ENCODE measurements at places on chromosomes 6 and 20. TPM values are rescaled to one million over a fixed set of nuclear protein-coding genes. Genes with fewer than 3 reads are reported as not detected.

GRCh38 chr6:10510592-10511367, 10.4 kb upstream of the GCNT2 start:
- peak; percentile 15 for DNase-seq

DNA sequence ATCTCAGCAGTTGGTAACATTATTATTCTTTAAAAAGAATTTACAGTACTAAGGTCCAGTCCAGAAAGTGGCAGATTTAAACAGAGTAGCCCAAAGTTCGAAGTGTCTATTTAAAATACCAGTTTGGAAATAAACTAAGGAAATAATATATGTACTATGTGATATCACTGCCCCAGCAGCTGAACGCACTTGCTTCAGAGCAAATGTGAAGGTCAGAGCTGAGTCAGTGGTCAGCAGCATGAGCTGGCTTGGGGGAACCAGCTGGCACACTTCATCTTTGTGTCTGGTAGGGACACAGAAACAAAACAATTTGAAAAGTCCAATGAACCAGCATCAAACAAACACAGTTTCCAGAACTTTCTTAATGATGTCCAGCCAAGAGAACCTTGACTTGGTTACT, 15.4 kb downstream of the TMEM14B start:
- peak; percentile 82 for DNase-seq

DNA sequence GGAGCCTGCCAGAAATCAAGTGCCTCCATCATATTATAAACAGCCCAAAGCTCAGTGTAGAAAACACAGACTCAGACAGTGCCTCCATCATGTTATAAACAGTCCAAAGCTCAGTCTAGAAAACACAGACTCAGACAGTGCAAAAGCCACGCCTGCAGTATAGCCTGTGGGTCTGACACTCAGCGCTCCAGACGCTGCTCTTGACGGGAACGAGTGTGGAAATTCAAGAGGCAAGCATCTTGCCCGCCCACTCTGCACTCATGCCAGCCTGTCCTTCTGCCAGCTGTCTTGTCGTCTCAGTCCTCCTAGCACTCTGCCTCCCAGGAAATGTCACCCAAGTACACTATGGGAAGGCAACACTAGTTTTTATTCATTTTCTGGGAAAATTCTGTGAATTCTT, 274.2 kb upstream of the CDH4 start:
- no peak for DNase-seq

- peak; percentile 77 for DNase-seq
These were observed 29.3 kb upstream of the TBC1D7 start for GRCh38 chr6:13357551-13358075.

DNA sequence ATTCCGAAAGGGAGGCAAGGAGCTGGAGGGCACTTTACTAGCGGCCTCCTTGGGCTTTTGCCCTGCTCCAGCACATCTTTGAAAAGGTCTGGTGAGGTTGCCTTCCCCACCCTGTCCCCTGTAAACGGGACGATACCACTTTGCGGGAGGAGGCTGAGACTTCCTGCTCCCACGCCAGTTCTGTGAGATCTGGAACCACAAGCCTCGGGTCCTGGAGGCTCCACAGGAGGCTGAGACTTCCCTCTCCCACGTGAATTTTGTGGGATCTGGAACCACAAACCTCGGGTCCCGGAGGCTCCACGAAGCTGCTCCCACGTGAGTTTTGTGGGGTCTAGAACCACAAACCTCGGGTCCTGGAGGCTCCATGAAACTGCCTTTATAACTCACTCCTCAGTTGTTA, 209.3 kb downstream of the DLL1 start:
- no peak for DNase-seq

DNA sequence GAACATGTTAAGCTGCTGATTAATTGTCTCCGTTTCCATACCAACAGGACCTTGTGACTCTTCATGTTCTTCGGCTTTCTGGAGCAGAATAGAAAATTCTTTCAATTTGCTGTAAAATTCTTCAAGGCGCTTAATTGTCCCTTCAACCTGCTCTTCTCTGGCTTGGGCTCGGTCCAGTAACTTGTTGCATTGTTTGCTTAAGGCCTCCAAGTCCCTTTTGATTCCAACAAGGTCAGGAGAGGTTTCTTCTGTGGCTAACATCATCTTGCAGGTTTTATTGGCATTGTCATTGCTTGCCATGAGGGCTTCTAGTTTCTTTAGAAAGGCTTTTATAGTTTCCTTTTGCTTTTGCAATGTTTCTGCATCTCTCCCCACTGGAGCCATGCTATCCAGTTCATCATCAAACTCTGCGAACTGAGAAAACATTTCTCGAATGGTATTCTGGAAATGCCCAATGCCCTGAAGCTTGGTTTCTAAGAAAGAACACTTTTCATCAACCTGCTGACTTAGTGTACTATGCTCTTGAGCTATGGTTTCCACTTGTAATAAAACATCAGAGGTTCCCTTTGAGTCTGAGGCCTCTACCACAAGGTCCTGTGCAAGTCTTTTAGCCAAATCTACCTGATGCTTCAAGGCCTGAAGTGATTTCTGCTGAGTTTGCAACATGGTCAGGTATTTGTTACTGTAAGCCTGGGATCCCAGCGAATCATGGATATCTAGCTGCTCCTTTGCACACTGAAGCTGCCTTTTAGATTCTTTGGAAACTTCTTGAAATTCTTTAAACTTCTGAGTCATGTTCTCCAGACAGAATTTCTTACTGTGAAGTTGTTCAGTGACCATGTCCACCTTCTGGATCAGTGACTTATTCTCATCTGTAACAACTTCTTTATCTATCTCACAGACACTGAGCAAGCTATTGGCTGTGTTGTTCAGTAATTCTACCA, 90.2 kb downstream of the DST start:
- DNase-seq = peak; percentile 76

GRCh38 chr6:113344969-113345368, 512.2 kb upstream of the MARCKS start:
- peak; percentile 67 for DNase-seq

DNA sequence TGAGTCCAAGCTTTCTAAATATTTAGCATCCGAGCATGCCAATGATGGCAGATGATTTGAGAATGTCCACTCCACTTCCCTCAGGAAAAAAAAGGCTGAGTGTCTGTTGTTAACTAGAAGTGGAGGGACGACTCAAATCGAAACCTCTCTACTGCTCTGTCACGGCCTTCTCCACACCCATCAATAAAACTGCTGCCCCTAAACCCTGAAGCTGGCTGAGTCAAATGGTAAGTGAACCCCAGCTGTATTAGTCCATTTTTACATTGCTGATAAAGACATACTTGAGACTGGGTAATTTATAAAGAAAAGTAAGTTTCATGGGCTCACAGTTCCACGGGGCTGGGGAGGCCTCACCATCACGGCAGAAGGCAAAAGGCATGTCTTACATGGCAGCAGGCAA, 707.0 kb downstream of the QKI start:
- DNase-seq = no peak

DNA sequence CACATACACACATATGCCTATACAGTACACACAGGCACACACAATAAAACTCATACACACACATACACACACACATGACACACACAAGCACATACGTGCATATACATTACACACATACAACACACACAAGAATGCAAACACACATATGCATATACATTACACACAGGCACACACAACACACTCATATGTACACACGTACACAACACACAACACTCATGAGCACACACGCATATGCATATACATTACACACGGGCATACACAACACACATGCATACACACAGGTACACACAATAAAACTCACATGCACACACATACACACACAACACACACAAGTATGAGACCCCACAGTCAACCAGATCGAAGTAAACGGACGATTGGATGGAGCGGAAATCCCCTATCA, 238.2 kb downstream of the ERMARD start:
- DNase-seq = no peak

DNA sequence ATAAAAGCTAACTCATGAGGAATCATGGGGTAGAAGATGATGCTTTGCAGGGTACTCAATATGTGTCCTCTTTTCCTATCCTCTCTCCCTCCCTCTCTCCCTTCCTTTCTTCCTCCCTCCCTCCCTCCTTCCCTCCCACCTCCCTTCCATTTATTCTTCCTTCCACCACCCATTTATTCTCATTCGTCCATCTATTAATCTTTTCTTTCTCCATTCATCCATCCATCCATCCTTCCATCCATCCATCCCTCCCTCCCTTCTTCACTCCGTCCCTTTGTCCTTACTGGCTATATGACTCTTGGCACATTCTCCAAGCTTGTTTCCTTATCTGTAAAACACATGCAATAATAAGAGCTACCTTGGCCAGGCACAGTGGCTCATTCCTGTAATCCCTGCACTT, 40.9 kb downstream of the ARHGAP40 start:
- no peak for DNase-seq

DNA sequence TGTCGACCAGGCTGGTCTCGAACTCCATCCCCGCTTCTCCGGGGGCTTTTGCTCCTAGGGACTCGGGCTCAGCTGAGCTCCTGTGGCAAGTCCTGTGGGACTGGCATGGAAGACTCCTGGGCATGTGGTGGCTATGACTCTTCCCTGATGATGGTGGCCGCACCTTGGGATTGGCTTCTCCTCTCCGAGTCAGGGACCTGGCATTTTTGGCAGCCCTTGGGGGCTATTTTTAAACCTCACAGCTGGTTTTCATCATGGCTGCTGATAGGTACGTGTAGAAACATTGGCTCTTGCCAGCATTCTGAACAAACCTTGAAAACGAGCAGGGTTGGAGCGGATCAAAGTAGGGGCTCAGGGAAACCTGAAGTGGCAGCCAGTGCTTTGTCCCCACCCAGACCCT, 54.1 kb downstream of the RBM38 start:
- DNase-seq = peak; percentile 76

- DNase-seq = no peak
These were observed 753.1 kb downstream of the MAFB start for GRCh38 chr20:39935901-39936300.

GRCh38 chr20:34402461-34402860, 39.4 kb downstream of the ITCH start:
- DNase-seq = no peak

- DNase-seq = no peak
These were observed 593 bp upstream of the RALGAPB start for GRCh38 chr20:38471987-38472512.

Gene GTSF1L
- not detected for total RNA-seq

GRCh38 chr20:38818113-38819065, 12.9 kb downstream of the PPP1R16B start:
- DNase-seq = no peak

Gene SCRT2
- not detected for total RNA-seq

Gene TRDN
- total RNA-seq = not detected

DNA sequence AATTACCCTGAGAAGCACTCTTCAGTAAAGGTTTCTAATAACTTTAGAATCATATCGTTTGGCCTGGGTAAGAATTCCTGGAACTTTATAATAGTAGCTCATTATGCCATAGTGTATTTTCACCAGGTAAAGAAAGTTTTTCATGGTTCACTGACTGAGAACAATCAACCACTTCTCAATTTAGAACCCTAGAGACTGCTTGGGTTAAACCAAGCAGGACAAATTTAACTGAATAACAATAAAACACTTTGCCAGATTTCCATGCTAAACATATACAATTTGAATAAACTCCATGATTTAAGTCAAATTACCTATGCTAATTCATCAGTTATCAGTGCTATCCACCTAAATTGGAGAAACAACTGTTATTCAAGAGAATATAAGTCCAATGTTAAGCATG, 99.4 kb downstream of the PLG start:
- DNase-seq = no peak

DNA sequence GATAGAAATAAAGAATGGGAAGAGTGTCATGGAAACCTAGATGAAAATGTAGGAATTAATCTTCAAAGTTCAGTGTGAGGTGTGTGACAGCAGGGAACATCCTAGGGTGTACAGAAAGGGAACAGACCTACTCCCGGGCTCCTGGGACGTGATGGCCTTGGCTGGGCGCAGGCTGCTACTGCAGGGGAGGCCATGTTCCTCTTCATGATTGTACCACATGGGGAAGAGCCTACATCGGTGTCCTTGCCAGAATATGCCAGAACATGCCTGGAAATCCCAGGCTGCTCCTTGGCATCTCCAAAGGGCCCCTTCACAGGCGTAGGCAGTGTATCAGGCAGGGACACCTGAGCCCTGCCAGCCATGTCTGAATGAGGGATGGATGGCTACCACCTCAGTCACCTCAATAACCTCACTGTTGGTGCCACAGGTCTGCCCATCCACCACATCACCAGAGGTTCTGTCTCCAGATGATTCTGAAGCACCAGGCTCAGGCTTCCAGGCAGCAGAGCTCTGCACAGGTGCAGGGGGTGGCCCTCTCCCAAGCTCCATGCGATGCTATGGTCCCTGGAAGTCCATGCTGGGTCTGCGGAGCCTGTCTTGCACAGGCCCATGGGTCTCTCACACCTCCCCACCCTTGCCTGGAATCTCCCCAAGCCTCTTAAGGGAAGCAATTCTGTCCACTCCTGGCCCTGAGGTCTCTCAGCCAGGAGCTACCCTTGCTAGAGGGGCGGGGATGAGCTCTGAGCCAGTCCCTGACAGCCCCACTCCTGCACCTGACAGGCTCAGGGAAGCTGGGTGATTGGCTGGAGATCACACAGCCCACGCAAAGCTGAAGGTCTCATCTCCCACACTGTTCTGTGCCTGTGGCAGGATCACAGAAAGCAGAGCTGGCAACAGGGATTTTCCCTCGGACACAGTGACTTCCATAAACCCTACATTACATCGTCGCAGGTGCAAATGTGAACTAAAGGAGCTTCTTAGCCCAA, 20.2 kb downstream of the RAMACL start:
- DNase-seq = no peak

- DNase-seq = peak; percentile 90
These were observed 97.4 kb upstream of the JARID2 start for GRCh38 chr6:15148356-15148946.

Gene OPRM1
- total RNA-seq = not detected

DNA sequence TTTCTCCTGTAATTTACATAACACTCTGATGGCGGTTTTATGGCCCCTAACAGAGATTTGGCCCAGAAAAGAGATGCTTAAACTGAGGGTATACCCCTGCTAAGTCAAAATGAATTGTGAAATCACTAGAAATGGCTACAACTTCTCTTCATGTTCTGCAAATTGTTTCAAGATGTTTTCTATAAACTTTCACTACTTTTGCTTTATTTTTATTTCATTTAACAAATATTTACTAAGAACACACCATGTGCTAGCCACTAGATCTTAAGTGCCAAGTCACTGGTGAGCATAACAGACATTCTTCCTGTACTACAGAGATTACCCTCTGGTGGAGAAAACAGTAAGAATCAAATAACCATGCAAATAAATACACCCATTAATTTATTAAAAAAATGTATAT, 87.6 kb downstream of the KCNQ5 start:
- DNase-seq = no peak

All from IMR-90 (cell line).